ENCODE measurements at places on chromosomes 2 and 18.

DNA sequence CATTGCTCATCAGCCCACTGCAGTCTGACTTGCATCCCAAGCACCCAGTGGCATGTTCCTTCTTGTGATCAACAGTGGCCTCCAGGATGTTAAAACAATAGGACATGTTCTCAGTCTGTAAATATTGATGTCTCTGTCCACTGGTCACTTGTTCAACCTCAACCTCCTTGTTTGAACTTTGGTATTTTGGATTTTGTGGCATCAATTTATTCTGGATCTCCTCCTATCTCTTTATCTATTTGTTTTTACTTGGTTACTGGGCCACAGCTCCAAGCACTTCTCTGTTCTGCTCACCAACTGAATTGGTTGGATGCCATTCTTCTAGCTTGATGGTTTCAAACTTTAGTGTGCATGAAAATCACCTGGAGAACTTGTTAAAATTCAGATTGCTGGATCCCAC, 1414.8 kb upstream of the CELF4 start:
- DNase-seq = no peak

DNA sequence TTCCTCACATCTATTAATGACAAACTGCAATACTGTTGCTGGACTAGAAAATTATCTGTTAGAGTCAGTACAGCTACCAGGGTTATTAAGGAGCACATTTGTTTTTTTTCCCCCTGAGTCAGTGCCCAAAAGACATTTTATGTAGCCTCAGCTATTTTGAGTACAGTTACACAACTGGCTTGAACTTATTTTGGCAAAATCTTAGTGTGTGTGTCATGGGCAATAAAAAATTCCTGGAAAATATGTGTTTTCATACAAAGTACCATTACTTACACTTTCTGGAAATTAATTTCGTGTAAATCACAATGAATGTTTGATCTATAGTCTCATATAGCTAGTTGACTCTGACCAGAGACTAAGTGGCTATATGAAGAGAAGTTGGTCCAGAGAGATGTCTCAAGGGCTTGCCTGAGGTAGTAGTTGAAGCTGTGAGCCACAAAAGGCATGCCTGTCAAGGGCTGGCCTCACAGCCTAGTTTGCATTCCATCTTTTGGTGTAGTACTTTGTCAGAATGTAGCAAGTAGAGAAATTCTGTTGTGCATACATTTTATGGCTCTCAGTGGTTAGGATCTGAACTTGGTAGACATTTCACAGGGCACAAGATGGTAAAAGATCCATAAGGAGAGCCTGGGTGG, 283.4 kb downstream of the MTX2 start:
- DNase-seq = no peak

DNA sequence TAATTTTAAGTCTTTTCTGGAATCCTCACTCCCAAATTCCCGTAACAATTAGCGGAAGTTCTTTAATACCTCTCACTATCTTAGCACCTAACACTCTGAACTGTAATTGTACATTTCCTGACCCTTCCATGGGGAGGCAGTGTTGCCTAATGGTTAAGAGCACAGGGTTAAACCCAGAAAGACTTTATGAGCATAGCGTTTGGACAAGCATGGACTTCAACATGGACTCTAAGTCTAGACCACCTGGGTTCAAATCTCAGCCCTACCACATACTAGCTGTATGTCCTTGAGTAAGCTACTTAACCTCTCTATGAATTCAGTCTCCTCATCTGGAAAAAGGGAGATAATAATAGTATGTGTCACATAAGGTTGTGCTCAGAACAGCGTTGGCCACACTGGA, 13.0 kb downstream of the ANTXR1 start:
- DNase-seq = no peak

DNA sequence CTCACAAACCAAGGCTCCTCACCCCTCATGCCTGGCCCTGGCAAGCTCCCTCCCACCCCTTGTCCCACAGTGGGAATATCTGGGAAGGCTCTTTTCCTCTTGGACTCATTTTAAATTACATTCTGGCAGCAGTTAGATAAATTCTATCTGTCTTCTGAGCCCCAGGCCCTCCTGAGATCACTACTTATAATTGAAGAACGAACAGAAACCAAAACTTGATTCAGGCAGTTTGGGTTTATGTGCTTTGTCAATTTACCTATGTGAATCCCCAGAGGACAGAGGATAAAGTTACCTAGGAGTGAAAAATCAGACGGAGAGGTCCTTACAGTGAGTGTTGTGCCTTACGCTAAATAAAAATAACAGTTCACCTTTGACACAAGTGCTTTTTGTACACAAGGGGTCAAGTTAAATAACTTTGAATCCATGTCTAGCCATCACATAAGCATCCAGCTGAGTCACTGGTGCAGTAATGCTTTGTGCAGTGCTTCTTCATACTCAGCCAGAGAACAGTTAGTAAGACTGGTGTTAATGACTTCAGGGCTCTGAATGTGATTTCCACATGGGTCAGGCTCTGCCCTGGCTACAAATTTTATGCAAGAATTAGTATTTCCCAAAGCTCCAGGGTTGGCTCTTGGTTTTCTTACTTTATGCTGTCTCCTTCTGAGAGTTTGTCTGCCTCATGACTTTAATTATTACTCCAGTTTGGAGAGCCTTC, 329.3 kb downstream of the INSIG2 start:
- no peak for DNase-seq

- no peak for DNase-seq
These were observed 736.0 kb upstream of the CELF4 start for GRCh38 chr18:38301621-38302020.

GRCh38 chr2:18245375-18245774, 315.1 kb downstream of the RDH14 start:
- no peak for DNase-seq

DNA sequence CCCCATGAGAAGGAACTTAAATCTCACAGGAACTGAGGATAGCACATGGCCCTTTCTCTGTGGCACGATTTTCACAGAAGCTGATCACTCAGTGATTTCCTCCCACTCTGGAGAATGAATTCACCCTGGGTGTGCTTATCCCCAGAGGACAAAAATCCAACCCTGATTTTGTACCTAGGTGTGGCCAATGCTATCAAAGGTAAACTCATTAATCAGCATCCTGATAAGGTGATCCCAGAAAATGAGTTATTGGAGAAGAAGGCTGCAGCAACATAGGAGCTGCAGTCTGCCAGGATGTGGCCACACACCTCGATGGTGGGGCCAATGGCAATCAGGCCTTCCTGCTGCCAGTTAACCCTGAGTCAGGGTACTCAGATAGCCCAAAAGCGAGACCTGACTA, 8.2 kb upstream of the SULT1C2 start:
- DNase-seq = no peak

DNA sequence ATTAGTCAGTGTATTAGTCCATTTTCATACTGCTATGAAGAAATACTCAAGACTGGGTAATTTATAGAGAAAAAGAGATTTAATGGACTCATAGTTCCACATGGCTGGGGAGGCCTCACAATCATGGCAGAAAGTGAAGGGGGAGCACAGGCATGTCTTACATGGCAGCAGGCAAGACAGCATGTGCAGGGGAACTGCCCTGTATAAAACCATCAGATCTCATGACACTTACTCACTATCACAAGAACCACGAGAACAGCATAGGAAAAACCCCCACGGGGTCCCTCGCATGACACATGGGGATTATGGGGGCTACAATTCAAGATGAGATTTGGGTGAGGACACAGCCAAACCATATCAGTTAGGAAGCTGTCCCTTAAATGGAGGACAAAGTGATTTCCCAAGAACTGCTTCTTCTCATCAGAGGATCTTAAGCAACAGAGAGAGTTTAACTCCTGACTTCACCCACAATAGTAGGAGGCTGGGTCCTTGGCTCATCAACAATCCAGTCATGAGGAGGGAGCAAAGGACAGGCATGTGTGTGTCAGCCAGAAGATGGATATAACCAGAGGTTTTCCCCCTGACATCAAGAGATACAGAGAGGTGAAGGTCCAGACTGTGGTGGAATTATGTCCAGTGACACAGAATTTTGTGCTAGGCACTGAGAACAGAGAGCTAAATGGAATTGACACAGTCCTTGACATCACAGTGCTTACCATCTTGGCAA, 203.8 kb upstream of the SH3BP4 start:
- DNase-seq = no peak

- DNase-seq = no peak
These were observed 133.3 kb downstream of the TMEM247 start for GRCh38 chr2:46612675-46613074.

DNA sequence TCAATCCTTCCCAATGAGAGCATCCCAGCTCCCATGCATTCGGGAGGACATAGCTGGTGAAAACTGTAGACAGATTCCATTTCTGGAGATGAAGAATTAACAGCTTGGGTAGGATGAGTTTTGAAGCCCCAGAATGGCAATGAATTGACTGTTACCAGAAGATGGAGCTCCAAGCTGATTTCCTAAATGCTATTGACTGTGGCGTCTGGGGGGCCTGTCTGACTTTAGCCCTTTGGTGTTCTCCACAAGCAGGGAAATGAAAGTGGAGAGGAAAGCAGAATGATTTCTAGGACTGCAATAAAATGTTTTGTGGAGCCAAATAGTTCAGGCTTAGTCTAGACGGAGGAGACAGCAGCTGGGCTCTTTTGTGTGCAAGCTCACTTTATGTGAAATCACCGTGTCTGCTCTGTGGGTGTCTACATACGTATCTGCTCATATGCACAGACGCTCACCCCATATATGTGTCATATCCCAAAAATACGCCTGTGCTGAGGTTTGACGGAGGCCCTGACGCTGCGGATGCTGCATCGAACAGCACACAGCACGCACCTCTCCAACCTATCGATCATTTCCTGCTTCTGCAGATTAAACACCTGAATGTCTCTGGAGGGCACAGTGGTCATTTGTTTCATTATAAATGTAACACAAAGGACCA, 166.4 kb upstream of the PXDN start:
- DNase-seq = no peak

All from Panc1 (cell line).